ENCODE measurements at places on chromosomes 3 and 15.
A peak's percentile ranks its signal among the peaks of the same experiment; 100 is the strongest.

- no peak for DNase-seq
These were observed 175.4 kb upstream of the TP63 start for GRCh38 chr3:189455641-189456417.

DNA sequence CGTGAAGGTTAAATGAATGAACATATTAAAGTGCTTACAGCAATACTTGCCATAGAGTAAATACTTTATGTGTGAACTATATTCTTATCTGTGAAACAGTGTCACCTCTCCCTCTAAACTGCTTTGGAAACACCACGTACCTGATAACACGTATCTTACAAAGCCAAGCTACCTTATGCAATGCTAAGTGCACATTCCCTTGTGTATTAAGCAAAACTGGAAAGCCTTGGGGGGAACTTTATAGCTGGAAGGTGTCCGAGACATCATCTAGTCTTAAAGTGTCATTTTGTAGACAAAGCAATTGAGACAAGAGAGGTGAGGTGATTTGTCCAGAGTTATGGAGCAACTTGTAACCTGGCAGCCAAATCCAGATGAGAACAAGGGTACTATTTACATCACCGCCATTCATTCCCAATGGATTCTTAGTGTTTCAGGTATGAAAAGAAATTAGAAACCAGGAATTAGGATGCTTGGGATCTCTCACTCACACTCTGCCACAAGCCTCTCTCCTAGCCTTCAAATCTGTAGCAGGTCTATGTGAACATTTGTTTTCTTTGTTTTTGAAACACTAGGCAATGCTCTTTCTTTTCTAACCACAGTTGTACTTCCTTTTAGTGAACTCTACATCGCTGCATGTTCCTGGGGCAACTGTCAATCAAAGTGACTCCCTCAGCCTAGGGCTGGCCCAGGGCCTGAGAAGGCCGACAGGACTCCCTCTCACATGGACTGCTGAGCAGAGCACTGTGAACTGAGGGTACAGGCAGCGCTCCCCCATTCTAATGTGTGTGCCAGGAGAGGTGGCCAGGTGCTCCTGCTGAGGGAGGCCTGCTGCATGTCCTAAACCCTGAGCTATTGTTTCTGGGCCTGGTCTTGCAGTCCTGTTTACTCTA is 13.9 kb upstream of the MGLL start:
- DNase-seq: no peak

GRCh38 chr3:72629191-72629631 is 219.0 kb downstream of the SHQ1 start:
- no peak for DNase-seq

GRCh38 chr3:43871627-43872245 is 181.0 kb downstream of the ABHD5 start:
- no peak for DNase-seq

DNA sequence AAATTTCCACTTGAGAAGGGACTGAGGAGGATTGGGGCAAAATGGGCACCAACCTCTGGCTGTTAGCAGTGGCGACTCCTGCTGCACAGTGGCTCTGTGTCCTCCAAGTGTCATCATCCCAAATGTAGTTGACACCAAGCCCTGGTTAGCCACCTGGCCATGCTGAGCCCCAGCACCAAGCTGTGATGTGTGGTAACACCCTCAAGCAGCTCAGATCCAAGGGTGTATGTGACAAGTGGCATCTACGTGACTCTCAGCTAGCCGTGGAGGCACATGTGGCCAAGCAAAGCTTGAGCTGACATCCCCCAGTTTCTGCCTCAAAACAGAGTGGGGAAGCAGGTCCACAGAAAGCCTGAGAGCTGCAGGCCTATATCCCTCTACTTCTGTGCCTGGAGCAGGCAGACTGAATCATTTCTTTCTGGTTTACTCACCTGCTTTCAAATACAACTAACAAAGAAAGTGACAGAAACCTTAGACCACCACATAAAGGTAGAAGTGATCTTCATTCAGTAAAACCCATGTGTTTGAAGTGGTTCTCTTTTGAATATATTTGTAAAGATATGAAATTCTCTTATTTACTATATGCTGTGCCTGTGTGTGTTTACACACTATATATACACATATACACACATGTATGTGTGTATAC is 40.0 kb downstream of the FOXP1 start:
- no peak for DNase-seq

GRCh38 chr3:72839057-72839456 is 9.2 kb downstream of the SHQ1 start:
- DNase-seq: no peak

- no peak for DNase-seq
These were observed 33.1 kb downstream of the RASGRP1 start for GRCh38 chr15:38531509-38531908.

DNA sequence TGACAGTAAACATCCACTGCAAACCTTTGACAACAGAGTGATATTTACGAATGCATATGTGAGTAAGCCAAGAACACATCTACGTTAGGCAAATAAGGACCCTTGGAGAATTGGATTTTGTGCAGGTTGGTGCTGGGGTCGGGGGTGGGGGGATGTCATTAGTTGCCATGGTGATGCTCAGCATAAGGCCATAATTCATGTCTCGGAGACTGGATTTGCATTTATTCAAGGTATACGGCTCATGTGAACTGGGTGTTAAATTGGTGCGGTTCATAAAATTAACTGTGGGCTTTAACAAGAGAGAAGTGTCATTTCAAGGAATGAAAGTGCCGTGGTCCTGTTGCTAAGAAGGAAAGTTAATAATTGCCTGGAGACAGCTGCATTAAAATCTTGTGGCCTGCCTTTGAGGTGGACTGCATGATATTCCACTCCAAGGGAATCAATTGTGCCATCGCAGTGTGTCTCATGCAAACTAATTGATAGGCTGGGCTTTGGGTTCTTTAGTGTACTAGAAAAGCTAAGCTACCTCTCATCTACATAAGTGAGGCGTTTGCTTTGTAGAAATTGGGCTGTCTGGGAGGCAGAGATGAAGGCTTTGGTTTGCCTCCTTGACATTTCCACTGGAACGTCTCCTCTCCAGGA is 228.9 kb upstream of the FEZF2 start:
- no peak for DNase-seq

DNA sequence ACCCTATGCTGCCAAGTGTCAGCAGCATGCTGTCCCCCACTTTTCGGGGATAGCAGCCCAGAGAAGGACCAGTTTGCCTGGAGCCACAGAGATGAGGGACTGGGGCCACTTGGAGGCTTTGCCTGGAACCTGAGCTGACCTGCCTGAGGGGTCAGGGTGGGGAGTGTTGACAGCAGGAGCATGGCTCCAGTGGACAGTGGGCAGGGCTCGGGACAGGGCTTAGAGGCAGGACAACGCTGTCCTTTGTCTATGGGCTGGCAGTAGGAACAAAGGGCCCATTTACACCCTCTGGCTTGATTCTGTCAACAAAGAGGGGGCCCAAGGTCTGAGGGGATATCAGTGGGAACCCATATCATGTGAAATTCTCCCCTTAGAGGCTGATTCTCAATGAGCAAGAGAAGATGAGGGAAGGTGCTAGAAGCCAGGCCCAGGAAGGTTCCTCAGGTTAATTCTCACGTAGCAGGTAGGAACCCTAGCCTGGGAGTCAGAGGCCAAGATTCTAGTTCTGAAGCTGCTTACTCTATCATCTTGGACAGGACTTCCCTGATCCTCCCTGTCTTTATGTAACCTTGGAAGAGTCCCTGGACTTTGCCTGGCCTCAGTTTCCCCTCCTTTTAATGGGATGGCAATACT is 29.7 kb upstream of the HHATL start:
- no peak for DNase-seq

DNA sequence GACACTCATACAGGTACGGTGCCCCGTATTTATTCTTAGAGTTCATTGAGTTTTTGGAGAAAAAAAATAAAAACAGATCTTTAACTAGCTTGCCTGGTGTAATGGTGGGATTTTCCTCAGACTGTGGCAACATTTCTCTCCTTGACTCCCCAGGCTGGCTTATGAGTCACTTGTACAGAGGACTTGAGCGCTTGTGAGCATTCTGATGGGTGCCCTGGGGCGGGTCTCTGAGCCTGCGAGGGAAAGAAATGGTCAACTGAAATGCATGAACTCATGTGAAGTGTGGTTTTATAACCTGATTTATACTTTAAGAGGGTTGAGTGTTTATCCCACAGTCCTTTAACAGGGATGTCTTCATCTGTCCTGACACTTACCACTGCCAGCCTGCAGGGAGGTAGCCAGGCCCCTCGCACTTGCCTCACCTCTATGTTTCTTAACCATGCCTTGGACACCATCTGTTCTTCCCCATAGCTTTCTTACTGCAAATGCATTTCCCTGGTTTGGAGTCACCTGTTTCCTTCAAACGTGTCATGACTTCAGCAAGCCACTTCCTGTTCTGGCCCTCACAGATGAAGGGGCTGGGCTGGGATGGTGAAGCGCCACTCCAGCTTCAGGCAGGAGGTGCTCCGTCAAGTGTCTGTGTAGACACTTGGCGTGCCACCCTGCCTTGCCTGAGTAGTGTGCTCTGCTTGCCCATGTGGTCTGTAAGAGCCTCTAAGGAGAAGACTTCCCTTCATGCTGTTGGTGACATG is 118.7 kb downstream of the PDE8A start:
- DNase-seq: peak; percentile 2

GRCh38 chr15:63869371-63870042 is 35.8 kb upstream of the HERC1 start:
- no peak for DNase-seq

DNA sequence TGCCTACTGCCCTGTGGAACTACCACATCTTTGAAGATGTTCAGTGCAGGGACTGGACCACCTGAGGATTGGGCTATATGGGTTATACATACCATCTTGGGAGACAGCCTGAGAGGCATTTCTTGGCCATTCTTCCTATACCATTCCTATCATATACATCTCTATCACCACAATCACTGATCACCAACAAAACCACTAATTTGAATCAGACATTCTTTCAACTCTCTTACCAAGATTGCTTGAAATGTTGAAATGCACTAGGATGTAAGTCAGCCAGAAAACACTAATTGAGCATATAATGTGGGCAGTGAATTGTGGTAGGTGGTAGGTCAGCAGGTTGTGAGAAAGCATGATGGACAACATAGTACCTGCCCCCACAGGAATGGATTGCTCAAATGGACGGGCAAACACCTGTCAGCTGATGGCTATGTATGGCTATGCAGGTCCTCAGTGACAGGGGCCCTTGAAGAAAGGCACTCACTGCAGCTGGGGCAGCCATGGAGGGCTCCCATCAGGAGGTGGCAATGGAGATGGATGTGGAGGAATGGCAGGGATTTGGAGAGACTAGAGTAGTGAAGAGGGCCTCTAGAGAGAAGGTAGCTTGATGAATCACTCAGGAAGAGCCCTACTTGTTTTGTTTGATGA is 49.1 kb downstream of the AMOTL2 start:
- DNase-seq: no peak

DNA sequence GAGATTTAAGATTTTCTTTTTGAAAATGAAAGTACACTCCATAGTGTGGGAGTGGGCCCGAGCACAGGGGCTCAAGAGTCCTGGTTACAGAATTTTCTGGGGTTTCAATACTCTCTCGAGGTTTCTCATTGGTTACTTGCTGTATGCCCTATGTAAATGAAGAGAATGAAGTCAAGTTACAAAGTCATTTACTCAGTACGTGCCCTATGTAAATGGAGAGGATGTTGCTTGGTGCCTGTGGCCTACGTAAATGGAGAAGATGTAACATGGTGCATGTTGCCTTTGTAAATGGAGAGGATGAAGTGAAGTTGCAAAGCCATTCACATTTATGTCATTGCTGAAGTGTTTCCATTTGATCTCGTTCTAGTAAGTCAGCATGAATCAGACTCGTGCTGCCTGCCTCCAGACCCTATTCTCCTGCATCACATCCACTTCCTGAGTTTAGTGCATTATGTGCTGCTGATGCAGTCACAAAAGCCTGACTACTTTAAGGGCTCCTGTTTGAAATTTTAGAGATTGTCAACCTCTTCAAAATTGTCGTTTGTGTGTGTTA is 302.0 kb downstream of the ZBBX start:
- DNase-seq: no peak

DNA sequence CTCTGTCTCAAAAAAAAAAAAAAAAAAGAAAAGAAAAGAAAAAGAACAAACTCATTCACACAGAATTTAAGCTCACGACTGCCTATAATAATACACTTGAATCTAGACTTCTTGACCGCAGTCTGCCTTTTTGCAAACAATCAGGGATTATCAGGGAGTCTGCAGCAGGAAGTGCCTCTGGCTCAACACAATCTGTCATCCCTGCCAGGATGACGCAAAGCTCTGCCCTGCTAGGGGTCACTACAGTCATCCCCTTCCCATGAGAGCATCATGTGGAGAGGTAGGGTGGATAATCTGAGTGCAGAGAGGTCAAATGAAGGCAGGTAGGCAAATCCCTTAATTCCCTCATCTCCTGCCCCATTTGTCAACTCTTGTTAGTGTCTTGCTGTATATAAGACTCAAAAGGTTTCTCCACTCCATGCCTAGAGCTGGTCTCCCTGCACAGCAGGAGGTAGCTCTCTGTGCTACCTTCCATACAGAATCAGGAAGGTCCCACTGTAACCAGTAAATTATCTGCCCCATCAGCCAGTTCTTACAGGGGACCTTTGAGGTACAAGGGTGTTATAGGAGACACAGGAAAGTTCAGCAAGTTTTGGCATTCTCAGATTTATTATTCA is 4.2 kb downstream of the UBAP1L start:
- no peak for DNase-seq

DNA sequence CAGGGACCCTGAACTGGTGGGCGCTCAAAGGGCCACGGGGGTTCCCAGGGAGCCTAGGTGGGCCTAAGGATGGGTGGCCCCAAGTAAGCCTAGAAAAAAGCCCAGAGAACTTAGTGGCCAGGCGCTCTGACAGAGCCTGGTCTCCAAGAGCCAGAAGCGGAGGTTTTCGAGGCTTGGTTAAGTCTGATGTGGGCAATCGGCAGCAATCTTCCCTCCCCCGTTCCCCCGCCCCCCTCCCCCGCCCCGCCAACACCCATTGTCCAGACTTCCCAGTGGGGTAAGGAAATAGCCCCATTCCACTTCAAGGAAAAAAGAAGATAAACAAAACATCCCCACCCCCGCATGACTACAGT is 6.7 kb downstream of the EOMES start:
- DNase-seq: no peak

GRCh38 chr3:157125101-157125500 is 34.8 kb downstream of the CCNL1 start:
- DNase-seq: no peak

GRCh38 chr3:29186982-29187725 is 93.7 kb upstream of the RBMS3 start:
- no peak for DNase-seq

- no peak for DNase-seq
These were observed 18.8 kb downstream of the PCSK6 start for GRCh38 chr15:101470548-101471239.

GRCh38 chr3:133472242-133472641 is 72.4 kb downstream of the BFSP2 start:
- DNase-seq: no peak

All from T follicular helper cell (primary cell).